Fibroblast of gingiva (primary cell): ENCODE measurements at places on chromosomes 2 and 18.
A peak's percentile ranks its signal among the peaks of the same experiment; 100 is the strongest.

DNA sequence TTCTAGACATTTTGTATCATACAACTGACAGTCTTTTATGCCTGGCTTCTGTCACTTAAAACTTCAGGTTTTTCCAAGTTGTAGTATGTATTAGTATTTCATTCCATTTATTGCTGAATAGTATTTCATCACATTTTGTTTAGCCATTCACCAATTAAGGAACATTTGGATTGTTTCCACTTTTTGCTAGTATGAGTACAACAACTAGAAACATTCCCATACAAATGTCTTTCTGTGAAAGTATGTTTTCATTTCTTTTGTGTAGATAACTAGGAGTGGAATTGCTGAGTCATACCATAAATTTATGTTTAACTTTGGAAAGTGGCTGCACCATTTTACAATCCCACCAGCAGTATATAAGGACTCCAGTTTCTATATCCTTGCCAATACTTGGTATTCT, 135.9 kb downstream of the ATAD2B start:
- peak; percentile 88 for DNase-seq

- DNase-seq, result no peak
Observed at GRCh38 chr18:68703326-68703725, 11.6 kb downstream of the TMX3 start.

DNA sequence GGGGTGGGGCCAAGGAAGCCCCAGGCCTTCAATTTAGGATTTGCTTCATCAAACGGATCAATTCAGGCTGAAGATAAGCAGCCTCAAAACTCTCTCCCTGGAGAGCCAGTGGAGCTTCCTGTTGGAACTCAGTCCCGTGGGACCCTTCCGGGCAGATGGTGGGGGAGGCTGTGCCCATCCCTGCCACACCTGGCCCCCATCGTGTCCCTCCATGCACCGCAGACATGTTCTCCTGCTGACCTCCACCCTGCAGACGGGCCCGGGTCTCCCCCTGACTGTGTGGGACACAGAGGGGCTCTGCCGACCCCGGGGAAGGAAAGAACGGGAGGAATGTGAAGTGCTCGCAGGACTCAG, 144.2 kb downstream of the TPO start:
- DNase-seq, result no peak

DNA sequence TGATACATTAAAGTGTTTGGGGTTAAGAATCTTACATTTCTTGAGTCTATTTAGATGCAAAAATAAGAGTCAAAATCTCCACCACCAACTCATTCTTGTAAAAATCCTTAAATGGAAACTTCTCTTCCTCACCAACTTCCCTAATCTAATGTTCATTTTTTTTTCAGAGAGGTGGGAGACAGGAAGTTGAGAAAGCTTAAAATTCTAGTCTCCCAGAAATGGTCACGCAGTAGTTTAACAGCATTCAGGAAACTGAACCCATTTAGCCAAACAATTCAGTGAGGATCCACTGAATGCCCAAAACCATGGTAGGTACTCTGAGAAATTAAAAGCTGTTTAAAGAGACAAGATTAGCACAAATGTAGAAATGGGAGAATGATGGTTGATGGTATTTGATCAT, 69.0 kb downstream of the TXNL1 start:
- no peak for DNase-seq
